ENCODE measurements at places on chromosomes 1 and 21.
A peak's percentile ranks its signal among the peaks of the same experiment; 100 is the strongest.

GRCh38 chr1:107362468-107363140 lies 221.8 kb downstream of the NTNG1 start:
- DNase-seq = no peak

- no peak for DNase-seq
These were observed 124.1 kb downstream of the XCL2 start for GRCh38 chr1:168419736-168420135.

DNA sequence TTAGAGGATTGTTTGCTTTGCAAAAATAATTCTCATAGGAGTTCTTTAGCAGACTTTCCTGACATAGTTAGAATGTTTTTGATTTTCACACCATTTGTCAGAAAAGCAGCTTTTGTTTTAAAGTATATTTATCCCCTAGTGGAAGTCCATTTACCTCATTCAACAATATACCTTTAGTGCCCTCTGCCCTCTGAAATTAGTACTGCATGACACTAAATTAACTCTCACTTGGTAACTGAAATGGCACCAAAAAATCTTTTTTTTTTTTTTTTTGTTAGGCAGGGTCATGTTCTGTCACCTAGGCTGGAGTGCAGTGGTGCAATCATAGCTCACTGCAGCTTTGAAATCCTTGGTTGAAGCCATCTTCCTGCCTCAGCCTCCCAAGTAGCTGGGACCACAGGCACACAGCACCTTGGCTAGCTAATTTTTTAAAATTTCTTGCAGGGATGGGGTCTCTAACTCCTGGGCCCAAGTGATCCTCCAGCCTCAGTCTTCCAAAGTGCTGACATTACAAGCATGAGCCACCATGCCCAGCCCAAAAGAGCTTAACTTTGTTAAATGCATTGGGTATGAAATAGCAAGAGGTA lies 13.6 kb downstream of the LRRC42 start:
- no peak for DNase-seq

- no peak for DNase-seq
These were observed 40.8 kb upstream of the TP53BP2 start for GRCh38 chr1:223886516-223886921.

DNA sequence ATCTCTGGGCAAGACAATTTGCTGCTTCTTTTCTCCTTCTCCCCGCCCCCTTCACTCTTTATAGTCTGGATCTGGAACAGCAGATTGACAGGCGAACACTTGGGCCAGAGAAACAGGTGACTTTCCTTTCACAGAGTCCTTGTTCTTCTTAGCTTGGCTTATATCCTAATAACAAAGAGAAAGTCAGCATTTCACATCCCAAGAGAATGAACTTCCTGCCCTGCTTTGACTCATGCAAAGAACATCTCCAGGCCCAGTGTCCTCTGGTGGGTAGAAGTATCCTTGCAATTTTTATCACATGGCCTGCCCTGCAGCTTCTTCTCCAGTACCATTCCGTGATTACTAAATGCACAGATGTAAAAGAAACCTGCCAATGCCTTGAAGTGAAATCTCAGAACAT lies 764.4 kb downstream of the ADGRL2 start:
- DNase-seq = no peak

DNA sequence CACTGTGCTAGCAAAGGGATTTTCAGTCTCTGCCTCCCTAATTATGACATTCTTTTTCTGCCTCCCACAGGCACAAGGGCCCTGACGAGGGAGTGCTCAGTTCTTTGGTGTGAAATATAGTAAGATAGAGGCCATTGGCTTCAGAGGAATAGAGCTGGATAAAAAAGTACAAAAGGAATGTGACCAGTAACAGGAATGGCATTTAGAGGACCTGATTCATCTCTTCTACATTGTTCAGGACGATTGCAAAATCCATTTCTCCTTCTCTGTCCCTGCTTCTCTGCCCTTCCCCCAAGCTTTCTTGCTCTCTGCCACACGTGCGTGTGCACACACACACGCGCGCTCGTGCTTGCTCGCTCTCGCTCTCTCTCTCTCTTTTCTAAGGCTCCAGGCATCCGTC lies 668.2 kb downstream of the KIF26B start:
- no peak for DNase-seq

DNA sequence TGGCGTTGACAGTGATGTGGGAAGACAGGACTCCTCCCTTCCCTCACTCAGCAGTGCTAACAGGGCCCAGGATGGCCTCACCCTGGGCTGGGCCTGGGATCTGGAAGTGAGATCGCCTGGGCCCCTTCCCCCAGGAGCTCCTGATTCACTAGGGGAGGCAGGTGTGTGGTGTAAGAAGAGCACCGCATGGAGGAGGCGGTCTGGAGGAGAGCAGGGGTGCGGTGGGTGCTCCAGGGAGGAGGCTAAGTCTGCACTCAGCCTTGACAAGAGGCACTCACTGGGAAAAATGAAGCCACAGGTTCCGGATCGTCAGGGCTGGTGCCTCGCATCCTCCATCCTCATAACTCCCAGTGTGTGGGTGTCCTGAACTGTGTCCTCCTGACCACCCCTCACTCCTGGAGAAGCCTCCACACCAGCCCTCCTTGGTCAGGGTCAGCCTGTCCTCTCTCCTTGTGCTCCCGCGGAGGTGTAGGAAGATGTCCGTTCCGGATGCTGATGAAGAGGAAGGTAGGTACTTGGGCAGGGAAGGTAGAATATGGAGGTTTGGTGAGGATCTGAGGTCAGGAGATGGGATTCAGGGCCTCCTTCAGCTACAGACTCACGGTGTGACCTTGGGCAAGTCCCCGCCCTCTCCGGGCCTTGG lies 142.1 kb upstream of the WNT4 start:
- no peak for DNase-seq

GRCh38 chr1:199163267-199163666 lies 524.4 kb downstream of the PTPRC start:
- DNase-seq = no peak

DNA sequence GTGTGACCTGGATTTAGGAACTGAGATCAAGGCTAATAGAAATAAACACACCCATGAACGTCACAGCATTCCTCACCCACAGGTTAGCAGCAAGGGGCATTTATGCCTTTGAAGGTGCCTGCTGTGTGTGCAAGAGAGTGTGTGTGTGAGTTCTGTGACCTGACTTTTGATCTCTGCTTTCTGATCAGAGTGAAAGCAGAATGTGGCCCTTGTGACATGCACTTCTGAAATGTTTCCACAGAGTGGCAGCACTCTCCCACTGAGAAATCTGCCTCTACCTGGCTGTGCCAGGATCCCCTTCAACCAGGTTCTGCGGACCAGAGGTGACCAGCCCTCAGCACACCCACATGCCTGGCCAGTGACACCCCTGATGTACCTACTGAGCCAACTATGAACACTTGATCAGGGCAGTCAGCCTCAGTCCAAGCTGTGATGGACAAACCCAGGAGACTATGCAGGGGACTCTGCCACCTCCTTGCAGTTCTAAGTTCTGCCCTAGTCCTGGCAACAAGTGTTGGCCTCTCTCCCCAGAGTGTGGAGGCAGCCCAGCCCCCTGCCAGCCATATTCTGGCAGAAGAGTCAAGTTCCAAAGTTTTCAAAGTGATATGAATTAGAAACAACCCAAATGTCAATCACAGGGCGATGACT lies 41.0 kb downstream of the RXRG start:
- DNase-seq = no peak

DNA sequence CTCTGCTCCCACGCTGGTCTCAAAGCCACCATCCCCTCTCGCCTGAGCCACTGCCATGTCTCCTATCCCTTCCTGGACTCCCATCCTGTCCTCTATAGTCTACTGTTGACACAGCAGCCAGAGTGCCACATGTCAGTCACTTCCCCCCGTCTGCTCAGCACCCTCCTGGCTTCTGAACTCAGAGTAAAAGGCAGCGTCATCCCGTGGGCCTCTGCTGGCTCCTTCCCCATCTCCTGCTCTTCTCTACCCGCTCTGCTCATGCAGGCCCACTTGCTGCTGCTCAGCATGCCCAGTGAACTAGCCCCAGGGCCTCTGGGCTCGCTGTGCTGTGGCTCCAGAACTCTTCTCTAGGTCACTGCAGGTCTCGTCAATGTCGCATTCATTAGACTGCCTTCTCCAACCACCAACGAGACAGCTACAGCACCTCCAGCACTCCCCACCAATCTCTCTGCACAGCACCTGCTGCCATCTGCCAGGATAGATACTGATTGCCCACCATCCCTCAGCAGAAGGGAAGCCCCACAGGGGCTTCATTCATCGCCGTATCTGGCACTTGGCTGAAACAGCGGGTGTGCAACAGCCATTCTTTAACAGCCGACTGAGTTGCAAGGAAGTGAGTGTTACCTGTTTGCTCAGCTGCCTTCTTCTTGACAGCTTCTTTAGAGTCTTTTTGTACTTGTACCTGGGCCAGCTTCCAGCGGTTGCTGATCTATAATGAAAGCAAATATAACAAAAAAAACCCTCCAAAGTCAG lies 11.8 kb upstream of the SRM start:
- no peak for DNase-seq

DNA sequence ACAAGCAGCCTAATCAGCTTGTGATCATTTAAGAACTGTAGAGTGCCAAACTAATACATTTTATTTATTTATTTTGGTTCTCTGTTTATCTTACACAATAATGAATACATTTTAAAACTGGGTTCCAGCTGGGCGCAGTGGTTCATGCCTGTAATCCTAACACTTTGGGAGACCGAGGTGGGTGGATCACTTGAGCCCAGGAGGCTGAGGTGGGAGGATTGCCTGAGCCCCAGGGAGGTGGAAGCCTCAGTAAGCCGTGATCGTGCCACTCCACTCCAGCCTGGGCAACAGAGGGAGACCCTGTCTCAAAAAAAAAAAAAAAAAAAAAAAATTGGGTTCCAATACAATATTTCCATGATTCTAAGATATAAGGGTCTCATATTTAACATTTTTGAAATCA lies 9.2 kb downstream of the FBXO28 start:
- DNase-seq = no peak

DNA sequence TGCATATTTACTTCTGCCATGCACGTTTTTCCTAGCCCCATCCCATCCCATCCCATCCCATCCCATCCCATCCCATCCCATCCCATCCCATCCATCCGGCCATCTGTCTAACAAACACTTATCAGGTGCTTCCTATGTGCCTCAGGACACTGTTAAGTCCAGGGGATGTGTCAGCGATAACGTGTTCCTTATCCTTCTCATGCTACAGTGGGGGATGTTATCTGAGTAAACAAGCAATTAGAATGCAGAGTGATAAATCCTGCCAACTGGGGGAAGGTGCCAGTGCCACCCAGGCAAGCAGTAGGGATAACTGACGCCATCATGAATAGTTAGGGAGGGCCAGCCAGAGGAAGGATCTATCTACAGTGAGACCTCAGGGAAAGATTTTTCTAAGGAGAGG lies 304.2 kb downstream of the CAMTA1 start:
- no peak for DNase-seq

DNA sequence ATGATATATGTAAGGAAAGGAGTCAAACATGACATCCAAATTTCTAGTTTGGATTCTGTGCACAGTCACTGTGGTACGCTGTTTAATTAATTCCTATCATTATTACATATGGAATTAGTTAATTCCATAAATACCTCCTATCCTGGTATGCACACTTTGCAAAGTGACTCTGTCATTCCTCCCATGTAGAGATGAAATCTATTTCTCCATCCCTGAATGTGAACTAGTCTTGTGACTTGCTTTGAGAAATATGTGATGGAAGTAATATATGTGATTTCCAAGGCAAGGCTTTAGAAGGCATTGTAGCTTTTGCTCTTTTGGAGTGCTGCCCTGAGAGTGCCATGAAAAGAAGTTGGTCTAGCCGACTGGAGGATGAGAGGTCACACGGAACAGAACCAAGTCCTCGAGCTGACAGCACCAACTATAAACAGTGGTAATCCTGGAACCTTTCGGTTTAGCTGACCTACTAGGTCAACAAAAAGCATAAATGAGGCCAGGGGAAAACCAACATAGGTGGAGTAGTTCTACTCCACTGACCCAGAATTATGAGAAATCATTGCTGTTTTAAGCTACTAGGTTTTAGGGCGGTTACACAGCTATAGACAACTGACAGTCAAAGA lies 1.5 kb downstream of the SELENOF start:
- DNase-seq = no peak

DNA sequence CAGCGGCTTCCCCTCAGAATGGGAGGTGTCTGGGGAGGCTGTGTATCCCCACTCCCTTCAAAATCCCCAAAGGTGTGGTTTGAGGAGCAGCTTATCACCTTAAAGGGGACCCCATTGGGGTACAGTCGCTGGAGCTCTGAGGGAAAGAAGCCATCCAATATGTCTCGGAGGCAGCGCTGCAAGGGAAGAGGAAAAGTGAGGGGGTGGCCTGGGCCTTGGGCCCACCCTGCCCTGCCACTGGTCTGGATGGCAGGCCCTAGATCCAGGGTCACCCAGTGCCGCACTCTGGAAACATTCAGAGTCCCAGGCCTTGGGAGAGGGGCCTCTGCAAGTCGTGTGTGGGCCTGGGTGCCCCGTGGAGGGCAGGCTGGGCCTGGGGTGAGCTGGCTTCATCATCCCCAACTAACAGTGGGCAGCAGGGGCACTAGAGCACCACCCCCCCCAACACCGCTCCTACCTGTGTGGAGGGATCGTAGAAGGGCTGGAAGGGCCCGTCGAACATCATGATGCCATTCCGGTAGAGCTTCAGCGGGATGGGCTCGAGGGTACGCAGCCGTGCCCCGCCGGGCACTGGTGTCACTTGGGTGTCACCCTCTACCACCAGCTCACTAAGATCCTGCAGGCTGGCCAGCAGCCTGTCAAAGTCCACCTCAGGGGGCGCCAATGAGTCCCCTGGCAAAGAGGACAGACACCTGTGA lies 5.6 kb downstream of the SH3BGRL3 start:
- DNase-seq = peak; percentile 62

GRCh38 chr21:21241391-21241790 lies 243.2 kb downstream of the NCAM2 start:
- DNase-seq = no peak

GRCh38 chr21:14646893-14647292 lies 100.8 kb upstream of the SAMSN1 start:
- DNase-seq = no peak

- DNase-seq = no peak
These were observed 611 bp upstream of the PIK3C2B start for GRCh38 chr1:204495078-204495753.

DNA sequence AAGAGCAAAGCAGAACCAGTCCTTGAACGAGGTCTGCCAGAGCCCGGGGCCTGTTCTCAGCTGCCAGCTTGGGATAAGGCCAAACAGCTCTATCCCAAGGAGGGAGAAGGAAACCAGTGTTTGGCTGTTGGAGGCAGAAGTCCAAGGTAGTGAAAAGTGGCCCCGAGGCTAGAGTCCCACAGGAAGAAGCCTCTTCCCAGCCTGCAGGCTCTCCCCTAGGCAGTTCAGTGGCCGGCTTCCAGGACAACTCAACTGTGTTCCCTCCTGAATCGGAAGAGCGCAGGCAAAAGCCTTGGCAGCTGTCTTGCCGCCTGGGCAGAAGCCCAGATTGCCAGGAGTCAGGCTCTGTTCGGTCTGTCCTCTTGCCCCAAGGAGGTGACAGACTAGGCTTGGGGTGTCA lies 19.3 kb downstream of the QSOX1 start:
- DNase-seq = no peak

GRCh38 chr1:88935522-88936222 lies 44.3 kb upstream of the GTF2B start:
- DNase-seq = peak; percentile 44

- no peak for DNase-seq
These were observed at the start of gene SLC25A34 for GRCh38 chr1:15736038-15736891. TSS of gene SLC25A34 (plus strand) at chr1:15736258. CDS start at chr1:15736486, 228 bp downstream.

GRCh38 chr1:38243106-38243505 lies 196.5 kb upstream of the POU3F1 start:
- no peak for DNase-seq

- no peak for DNase-seq
These were observed 24.2 kb downstream of the ARHGEF10L start for GRCh38 chr1:17563494-17564281.
